Fibroblast of skin of back (primary cell): ENCODE measurements at places on chromosomes 7 and 10.

DNA sequence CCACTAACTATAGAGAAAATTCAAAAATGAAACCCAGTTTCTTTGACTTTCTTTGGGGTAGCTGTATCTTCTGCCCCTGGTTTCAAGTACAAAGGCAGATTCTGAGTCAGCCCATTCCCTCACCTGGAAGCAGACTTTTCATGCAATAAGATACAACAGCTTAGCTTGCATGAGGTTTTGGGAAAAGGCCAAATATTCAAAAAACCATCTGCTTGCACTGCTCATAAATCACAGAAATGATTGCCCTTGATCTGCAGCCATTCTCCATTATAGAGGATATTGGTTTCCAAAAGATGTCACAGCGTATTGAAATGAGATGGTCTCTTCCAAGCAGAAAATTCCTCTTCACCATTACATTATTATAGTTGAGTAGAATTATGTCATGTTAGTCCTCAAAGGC is 354.0 kb downstream of the PHF14 start:
- no peak for DNase-seq

GRCh38 chr7:30906014-30906413 is 5.6 kb upstream of the AQP1 start:
- DNase-seq = no peak

- peak; percentile 67 for DNase-seq
Observed at GRCh38 chr7:18541181-18541870, 45.8 kb downstream of the HDAC9 start.

GRCh38 chr7:81534996-81535395 is 234.9 kb downstream of the HGF start:
- no peak for DNase-seq

GRCh38 chr7:80699045-80699638 is 60.7 kb downstream of the CD36 start:
- DNase-seq = peak; percentile 51
